ENCODE measurements at places on chromosomes 1 and 21.

- DNase-seq: no peak
Measured at GRCh38 chr1:202193614-202194327, at the start of gene LGR6. TSS of gene LGR6 (plus strand) at chr1:202193799. CDS start at chr1:202193990, 191 bp downstream.

- DNase-seq: no peak
Measured at GRCh38 chr1:185441605-185442004, 124.6 kb upstream of the IVNS1ABP start.

GRCh38 chr21:35024513-35024912, 24.6 kb downstream of the RUNX1 start:
- no peak for DNase-seq

DNA sequence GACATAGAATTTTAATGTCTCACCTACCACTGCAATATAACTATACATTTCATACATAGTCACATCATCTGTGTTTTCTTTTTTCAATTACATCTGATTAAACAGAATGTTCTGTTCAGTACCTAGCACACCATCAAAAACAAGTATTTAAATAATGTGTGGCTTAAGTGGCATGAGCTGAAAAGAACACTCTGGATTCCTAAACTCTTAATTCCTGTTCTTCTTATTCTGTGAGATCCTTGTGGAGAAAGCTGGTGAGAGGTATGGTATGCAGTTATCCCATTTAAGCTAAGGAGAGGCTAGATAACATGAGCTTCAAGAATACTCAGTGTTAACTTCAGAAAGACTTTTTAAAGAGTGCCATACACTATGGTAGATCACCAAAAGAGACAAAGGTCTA, 5.5 kb downstream of the TP53BP2 start:
- no peak for DNase-seq

- no peak for DNase-seq
Measured at GRCh38 chr1:24596401-24596880, 40.6 kb downstream of the NCMAP start.

GRCh38 chr1:194774535-194774934, 1588.1 kb upstream of the B3GALT2 start:
- no peak for DNase-seq

- no peak for DNase-seq
Measured at GRCh38 chr1:183033205-183033604, 10.0 kb downstream of the LAMC1 start.

- no peak for DNase-seq
Measured at GRCh38 chr1:163980394-163980793, 578.6 kb upstream of the PBX1 start.

- DNase-seq: no peak
Measured at GRCh38 chr21:43783098-43783700, 6.2 kb upstream of the RRP1 start.

- DNase-seq: no peak
Measured at GRCh38 chr21:35783721-35784120, 276.6 kb downstream of the SETD4 start.

DNA sequence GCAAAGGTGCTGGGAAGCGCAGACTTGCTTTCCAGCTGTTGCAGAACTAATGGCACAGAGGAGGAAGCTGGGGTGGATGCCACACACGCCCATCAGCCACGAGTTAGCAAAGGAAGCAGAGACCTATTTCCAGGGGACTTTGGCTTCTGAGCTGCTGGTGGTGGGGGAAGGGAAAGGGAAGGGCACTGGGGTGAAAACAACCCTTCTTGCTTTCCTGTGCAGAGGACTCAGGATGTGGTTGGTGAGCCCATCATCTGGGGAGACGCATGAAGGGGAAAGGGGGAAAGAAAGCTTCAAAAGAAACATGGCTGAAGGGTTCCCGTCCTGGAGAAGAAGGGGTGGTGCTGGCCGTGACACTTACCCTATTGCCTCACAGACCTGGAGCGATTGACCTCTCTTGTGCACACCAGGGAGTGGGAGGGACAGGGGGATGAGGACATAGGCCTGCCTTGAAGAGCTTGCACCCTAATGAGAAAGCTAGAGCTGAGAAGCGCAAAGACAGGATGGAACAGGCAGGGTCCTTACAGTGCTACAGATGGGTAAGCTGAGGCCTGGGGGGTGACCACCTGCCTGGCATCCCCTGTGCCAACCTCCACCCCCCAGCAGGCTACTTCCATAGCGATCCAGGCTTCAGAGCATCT, 140.8 kb upstream of the RAB4A start:
- no peak for DNase-seq

DNA sequence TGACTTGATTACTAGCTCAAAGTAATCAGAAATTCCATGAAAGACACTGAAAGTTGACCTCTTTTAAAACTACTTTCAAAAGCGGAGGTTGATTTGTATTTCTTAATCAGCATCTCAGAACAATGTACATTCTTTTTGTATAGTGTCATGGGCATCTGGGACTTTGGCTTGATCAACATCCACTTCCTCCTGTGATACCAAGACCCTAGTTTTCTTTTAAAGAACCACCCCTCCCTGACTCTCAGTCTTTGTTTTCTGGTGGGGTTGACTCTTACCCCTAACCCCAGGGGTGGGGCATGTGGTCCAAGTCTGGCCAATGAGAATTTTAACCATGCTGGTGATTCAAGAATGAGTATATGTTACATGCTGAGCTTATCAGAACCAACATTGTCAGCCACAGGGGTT, 21.7 kb upstream of the IRF2BP2 start:
- DNase-seq: no peak

DNA sequence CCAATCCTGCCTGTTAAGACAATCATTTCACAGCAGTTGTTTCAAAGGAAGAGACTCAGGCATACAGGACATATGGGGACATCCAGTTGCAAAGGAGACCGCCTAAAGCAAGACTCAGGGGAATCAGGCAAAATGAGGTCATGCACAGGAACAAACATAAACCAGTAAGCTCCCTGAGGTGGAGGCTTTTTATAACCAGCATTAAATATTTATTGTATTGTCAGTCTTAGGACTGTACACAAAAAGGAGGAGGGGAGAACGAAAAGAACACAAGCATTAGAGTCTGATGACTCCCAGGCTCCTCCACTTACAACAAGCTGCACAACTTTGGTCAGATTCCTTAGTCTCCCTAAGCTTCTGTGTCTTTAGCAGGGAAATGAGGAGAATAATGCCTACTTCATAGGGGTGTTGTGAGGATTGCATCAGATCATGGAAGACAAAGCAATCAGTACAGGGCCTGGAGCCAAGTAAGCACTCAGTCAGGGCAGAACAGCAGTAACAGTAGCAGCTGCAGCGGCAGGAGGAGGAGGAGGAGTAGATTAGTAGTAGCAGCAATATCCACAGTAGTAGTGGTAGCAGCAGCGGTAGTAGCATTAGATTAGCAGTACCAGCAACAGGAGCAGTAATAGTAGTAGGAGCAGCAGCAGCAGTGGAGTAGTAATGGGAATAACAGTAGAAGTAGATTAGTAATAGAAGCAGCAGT, 54.2 kb upstream of the SPATA6 start:
- DNase-seq: no peak

- no peak for DNase-seq
Measured at GRCh38 chr21:39317134-39318090, 4.0 kb upstream of the BRWD1 start.

DNA sequence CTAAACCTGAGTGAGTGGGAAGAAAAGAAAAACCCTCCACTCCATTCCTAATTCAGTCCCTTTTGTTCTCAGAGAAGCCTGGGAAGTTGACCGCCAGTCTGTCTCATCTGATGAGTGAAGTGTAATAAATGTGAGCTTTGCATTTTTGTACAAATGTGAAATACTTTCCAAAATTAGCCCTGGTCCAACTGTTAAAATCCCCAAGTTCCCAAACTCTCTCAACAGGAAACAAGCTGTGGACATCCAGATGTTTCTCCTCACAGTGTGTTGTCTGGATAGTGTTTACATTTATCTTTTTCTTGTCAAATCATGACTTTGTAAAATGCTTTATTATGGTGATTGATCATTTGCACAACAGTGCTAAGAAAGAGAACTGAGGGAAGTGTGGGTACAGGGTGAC, 145.1 kb downstream of the TM2D1 start:
- DNase-seq: no peak

GRCh38 chr1:28112388-28113241, 24.2 kb upstream of the EYA3 start:
- no peak for DNase-seq

- no peak for DNase-seq
Measured at GRCh38 chr1:152501704-152502103, 8.9 kb upstream of the LCE5A start.

- no peak for DNase-seq
Measured at GRCh38 chr1:68103884-68104554, 53.6 kb upstream of the DIRAS3 start.

GRCh38 chr21:21713651-21714180, 715.5 kb downstream of the NCAM2 start:
- DNase-seq: no peak

GRCh38 chr1:86318436-86318835, 77.7 kb downstream of the ODF2L start:
- DNase-seq: no peak

GRCh38 chr1:161020509-161021164, at the start of gene F11R:
TSS of gene F11R (minus strand) at chr1:161021152. CDS start at chr1:161021073, 79 bp downstream.
- DNase-seq: peak; percentile 31

- no peak for DNase-seq
Measured at GRCh38 chr1:159883134-159883533, 16.8 kb downstream of the CFAP45 start.

GRCh38 chr1:85088408-85088784, 40.1 kb upstream of the MCOLN3 start:
- DNase-seq: no peak

DNA sequence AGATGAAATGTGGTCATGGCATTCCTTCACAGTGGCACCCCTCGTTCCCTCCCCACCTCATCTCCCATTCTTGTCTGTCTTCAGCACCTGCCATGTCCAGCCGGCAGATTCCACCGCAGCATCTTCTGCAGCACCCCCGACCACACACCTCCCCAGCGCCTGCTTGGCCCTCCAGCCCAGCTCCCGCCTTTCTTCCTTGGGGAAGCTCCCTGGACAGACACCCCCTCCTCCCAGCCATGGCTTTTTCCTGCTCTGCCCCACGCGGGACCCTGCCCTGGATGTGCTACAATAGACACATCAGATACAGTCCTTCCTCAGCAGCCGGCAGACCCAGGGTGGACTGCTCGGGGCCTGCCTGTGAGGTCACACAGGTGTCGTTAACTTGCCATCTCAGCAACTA, 67.1 kb upstream of the FAM3B start:
- no peak for DNase-seq

DNA sequence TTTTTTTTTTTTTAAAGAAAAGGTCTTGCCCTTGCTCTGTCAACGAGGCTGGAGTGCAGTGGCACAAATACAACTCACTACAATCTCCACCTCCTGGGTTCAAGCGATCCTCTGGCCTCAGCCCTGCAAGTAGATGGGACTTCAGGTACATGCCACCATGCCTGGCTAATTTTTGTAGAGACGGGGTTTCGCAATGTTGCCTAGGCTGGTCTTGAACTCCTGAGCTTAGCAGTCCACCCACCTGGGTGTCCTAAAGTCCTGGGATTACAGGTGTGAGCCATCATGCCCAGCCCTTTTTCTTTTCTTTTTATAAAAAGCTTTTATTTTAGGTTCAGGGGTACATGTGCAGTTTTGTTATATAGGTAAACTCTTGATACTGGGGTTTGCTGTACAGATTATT, 47.2 kb downstream of the TLR5 start:
- DNase-seq: no peak

DNA sequence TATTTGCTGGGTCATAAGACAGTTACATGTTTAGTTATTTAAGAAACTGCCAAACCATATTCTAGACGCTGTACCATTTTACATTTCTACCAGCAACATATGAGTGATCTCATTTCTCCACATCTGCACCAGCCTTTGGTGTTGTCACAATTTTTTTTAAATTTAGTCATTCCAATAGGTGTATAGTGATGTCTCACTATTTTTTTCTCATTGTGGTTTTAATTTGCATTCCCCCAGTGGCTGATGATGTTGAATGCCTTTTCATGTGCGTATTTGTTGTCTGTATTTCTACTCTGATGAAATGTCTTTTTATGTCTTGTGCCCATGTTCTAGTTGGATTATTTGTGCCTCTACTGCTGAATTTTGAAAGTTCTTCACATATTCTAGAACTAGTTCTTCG, 38.4 kb downstream of the NFASC start:
- DNase-seq: no peak

GRCh38 chr1:3968851-3969250, 68.8 kb upstream of the C1orf174 start:
- no peak for DNase-seq

GRCh38 chr21:38714999-38715398, 90.7 kb upstream of the ETS2 start:
- DNase-seq: no peak

GRCh38 chr1:207944571-207944970, 33.6 kb upstream of the CD34 start:
- DNase-seq: no peak

GRCh38 chr21:28705616-28706015, 287.1 kb downstream of the LTN1 start:
- DNase-seq: no peak

GRCh38 chr1:155128755-155129473, 1.2 kb downstream of the EFNA1 start:
- DNase-seq: peak; percentile 52

DNA sequence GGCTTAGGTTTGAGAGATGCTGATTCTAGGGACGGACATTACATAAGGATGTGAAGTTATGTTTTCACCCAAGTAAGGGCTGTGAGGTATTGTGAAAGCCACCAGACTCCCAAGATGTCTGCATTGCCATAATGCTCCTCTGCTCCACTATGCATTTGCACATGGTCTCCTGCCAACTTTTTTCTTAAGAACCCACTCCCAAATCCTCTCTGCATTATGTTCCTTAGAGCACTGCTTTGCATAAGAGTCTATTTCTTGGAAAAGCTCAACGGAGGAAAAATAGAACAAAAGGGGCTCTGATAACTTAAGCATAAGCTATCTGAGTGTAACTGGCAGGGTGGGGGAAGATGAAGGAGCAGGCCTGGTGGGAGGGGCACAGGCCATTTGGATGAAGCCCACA, 5.0 kb upstream of the CACNA1E start:
- DNase-seq: no peak

GRCh38 chr1:153883223-153883622, 39.5 kb downstream of the GATAD2B start:
- no peak for DNase-seq

All from heart left ventricle (tissue), 16 donors.